Tibial nerve (tissue), 4 donors: ENCODE measurements at places on chromosomes 4 and X. TPM values are rescaled to one million over a fixed set of nuclear protein-coding genes. Genes with fewer than 3 reads are reported as not detected.

GRCh38 chr4:176729489-176729888, 63.2 kb downstream of the VEGFC start:
- DNase-seq = no peak

Gene PLCXD1
- total RNA-seq = 7.2 TPM

GRCh38 chr4:56575820-56576429, 70.3 kb downstream of the ARL9 start:
- DNase-seq = no peak

DNA sequence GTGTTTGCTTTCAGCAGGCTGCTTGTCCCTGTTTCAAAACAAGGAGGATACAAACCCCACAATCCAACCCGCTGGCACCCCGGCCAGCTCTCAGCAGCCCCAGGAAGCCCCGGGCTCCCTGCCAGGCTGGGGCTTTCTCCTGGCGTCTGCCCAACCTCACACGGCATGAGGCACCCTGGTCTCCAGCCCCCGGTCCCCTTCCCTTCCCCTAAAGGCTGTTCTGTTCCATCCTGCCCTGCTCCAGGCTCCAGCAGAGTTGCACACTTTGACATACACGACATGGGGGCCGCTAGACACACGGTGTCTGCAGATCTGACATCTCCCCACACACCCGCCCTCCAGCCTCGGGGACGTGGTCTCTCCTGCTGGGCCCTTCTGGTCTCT, 107.7 kb upstream of the ADRA2C start:
- DNase-seq = no peak

- no peak for DNase-seq
Measured at GRCh38 chrX:99117011-99117410, 1293.1 kb downstream of the PCDH19 start.

- DNase-seq = no peak
Measured at GRCh38 chr4:168945291-168945690, 64.8 kb downstream of the CBR4 start.

GRCh38 chrX:54479136-54480111, 16.6 kb downstream of the FGD1 start:
- DNase-seq = no peak

DNA sequence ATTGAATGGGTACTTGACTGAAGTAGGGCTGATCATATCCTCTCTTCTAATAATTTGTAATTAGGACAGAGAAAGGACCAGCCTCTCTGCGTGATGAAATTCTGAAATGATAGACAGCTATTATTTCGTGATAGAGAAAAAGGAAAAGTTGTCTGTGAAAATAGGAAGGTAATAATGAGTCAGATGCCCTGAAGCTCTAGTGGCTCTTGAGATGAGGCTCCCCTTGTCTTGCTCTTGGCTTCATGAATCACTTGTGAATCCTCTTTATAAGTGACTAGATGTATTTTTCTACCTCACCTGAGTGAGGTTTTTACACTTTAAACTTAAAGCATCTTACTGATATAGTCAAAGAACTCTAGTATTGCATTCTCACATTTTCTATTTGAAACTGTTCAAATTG, 888.9 kb downstream of the PCDH18 start:
- DNase-seq = no peak

Gene DDX60
- 26.9 TPM for total RNA-seq
